Astrocyte of the spinal cord (primary cell): ENCODE measurements at places on chromosomes 13 and 19.

DNA sequence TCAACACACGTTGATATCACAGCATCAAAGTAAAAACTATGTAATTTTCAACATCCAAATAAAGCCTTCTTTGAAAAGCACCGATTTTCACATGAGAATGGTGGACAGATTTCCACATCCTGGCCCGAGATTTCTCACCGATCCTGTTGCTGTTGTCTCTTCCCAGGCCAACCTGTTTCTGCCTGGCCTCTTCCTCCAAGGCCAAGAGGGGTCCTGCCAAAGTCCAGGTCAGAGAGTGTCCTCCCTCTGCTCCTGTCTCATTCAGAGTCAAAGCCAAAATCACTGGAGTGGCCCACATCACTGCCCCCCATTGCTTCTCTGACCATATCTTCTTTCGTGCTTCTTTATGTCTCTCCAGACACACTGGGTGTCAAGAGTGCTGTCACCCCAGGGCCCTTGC lies 49.5 kb downstream of the CHST8 start:
- DNase-seq: no peak

- DNase-seq: no peak
Measured at GRCh38 chr13:69373747-69374425, 733.7 kb upstream of the ATXN8OS start.

DNA sequence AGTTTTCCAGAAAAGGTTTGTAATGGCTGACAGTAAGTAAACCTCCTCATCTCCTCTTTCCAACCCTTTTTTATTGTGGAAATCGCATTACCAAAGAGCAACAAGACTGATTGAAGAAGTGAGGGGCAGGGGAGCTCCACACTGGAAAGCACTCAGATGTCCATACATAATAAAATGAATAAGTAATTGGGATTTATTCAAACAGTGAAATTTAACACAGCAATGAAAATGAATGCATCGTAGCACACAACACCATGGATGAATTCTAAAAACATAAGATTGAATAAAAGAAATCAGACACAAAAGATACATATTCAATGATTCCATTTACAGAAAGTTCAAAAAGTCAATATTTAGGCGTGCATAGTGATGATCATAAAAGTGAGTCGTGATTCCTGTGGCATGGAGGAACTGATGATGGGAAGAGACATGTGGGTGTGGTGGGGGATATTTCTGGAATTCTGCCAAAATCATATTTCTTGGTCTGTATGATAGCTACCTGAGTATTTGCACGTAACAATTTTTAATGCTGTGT lies 18.8 kb downstream of the FAM216B start:
- no peak for DNase-seq

GRCh38 chr19:5958851-5959122 lies 19.2 kb downstream of the RANBP3 start:
- no peak for DNase-seq

DNA sequence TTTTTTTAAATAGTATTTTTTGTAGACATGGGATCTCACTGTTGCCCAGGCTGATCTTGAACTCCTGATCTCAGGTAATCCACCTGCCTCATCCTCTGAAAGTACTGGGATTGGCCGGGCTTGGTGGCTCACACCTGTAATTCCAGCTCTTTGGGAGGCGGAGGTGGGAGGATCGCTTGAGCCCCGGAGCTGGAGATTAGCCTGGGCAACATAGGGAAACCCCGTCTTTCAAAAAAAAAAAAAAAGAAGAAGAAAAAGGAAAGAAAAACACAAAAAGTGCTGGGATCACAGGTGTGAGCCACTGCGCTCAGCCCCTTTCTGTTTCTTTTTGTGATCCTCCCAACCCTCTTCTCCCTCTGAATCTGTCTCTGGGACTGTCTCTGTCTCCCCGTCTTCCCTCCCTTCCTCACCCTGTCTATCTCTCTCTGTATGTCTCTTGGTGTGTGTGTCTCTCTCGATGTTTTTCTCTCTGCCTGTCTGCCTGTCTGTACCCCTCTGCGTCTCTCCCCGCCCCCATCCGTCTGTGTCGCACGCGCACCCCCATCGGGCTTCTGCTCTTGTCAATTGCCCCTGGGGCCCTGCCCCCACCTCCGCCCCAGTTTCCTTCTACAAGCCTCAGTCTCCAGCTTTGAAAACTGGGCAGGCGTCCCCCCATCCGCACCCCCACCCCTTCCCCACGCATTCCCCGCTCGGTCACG lies 540 bp upstream of the ZFP36 start:
- DNase-seq: no peak
